ENCODE measurements at places on chromosomes 3 and 15.

- no peak for DNase-seq
These were observed 237.7 kb upstream of the AZI2 start for GRCh38 chr3:28586325-28586724.

DNA sequence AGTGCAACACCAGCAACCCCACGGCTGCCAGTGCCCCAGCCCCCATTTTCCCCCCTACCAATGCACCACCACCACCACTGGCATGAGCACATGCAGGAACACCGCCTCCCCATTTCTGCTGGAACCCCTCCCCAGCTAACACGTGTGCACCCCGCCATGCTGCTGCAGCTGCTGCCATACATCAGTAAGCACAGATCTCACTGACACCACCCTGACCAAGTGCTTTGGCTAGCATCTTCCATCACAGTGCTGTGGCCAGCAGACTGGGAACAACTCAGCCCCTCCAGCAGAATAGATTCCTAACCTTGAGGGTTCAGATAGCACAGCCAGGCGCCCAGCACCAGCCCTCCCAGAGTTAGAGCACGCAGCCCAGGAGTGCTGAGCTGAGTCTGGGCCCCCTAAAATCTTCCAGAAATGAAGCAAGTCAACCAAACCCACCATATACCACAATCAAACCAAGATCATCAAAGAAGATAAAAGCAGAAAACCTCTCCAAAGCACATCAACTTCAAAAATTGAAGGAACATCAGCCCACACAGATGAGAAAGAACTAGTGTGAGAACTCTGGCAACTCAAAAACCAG, 81.2 kb upstream of the CDV3 start:
- no peak for DNase-seq

DNA sequence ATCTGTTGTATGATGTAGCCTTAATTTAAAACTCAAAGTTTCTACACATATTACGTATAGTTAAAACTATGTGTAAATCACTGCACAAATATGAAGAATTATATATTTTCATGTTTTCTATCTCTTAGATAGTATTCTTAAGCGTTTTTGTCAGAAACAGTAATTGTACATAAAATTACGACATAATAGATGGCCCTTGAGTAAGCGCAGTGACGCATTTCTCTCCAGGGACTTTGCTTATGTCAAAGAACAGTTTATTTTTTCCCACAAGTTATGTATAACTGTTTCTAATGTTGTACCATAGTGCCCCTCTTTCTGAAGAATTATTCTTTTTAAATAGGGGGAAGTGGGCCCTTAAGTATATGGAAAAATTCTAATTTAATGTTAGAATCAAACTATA, 934.0 kb downstream of the VGLL3 start:
- no peak for DNase-seq

DNA sequence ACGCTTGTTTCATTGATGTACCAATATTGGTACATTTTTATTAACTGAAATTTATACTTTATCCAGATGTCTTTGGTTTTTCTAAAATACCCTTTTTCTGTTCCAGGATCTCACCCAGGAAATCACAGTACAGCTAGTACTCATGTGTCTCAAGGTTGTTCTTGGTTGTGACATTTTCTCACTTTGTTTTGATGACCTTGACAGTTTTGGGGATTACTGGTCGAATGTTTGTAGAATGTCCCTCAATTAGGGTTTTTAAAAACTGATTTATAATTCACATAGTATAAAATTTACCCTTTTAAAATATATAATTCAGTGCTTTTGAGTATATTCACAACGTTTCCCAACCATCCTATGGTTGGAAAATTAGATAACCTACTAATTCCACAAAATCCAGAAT, 6.3 kb upstream of the SNRPN start:
- no peak for DNase-seq

DNA sequence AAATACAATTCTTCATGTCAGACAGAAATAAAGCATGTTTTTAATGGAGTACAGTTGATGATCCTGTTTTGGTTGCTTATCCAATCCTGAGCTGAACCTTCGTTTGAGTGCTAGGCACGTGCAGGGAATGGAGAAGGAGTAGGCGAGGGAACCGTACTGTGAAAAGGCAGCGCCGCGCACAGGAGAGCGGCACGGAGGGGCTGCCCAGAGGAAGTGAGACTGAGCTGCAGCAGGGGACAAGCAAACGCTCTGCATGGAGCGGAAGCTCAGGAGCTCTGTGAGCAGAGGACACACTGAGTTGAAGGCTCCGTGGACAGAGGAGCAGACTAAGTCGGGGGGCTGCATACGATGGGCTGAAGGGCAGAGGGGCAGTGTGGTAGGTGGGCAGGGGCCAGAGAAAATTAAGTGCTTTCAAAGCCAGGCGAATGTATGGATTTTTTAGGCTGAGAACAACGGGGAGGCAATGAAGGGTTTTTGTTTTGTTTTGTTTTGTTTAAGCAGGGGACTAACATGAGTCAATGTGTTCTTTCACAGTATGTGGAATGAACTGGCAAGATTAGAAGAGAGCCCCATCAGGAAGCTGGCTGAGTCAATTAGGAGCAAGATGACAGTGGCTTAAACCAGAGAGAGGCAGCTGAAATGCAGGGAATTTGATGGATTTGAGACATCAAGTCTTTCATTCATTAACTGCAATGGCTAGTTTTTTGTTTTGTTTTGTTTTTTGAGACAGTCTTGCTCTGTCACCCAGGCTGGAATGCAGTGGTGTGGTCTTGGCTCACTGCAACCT, 23.8 kb upstream of the TM2D3 start:
- no peak for DNase-seq

- no peak for DNase-seq
These were observed 91.2 kb downstream of the KCNAB1 start for GRCh38 chr3:156211583-156211982.

DNA sequence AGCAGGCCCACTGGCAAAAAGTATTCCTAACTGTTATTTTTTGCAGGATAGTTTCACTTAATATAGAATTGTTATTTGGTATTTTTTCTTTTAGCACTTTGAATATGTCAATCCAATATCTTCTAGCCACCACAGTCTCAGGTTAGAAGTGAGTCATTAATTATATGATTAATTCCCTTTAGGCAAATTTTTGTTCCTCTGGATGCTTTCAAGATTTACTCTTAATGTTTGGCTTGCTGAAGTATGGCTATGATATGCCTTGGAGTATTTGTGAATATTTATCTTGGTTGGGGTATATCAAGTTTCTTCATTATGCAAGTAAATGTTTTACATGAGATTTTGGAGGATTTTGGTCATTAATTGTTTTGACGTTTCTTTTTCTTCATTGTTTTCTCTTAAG, 152.1 kb upstream of the ALCAM start:
- no peak for DNase-seq

DNA sequence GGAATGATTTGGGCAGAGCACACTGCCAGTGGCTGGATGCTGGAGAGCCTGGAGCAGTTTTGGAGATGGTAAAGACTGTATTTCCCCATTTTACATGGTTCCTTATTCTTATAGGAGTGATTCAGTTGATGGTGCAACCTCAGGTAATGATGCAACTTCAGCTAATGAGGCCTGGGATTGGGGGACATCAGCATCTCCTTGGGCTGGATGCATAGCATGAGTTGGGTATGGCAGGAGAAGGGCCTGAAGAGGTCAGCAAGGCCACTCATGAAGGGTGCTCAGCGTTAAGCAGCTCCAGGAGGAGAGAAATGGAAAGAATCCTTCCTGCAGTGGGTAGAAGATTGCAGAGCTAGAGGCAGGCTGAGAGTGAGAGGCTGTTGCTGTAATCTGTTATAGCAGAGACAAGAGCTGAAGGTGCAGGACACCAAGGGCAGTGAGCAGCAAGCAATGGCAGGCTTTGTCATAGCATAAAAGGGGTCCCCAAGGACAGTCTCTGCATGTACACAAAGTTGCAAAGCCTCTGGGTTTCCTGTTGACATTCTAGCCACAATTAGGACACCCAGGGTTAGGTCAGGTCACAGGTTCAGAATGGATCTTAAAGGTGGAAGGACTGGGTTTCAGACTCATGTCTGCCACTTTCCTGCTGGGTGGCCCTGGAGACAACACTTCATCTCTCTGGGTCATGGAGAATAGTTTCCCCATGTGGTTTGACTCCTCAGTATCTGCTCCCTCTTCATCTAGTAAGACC, 29.5 kb upstream of the SNRK start:
- no peak for DNase-seq

- no peak for DNase-seq
These were observed 72.9 kb downstream of the OCA2 start for GRCh38 chr15:28026221-28026620.
